ENCODE measurements at places on chromosomes 3 and 15.

- DNase-seq = no peak
Measured at GRCh38 chr3:52534281-52535183, 875 bp upstream of the NT5DC2 start.

DNA sequence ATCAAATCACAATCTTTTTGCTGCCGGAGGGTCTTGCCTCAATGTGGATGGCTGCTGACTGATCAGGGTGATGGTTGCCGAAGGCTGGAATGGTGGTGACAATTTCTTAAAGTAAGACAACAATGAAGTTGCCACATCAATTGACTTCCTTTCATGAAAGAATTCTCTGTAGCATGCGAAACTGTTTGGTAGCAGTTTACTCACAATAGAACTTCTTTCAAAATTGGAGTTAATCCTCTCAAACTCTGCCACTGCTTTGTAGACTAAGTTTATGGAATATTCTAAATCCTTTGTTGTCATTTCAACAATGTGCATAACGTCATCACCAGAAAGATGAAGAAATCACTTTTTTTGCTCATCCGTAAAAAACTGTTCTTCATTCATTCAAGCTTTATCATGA, 65.8 kb downstream of the B3GNT5 start:
- no peak for DNase-seq

GRCh38 chr3:139808201-139808600, 126.8 kb upstream of the CLSTN2 start:
- no peak for DNase-seq

DNA sequence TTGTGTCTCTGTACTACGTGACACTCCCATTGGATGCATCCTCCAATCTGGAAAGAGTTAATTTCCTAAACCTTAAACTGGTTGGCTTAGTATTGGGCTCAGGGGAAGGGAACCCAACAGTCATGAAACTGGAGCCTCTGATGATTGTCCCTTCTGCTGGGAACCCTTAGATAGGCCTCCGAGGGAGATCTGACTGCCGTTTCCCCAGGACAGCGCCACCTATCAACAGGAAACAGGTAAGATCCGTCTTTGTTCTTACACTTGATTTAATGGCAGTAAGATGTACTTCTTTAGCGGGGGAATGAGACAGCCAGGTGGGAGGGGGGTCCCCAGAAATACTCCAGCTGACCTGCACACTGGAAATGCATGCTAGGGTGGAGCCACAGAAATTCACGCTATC, 1749.6 kb downstream of the SI start:
- no peak for DNase-seq

DNA sequence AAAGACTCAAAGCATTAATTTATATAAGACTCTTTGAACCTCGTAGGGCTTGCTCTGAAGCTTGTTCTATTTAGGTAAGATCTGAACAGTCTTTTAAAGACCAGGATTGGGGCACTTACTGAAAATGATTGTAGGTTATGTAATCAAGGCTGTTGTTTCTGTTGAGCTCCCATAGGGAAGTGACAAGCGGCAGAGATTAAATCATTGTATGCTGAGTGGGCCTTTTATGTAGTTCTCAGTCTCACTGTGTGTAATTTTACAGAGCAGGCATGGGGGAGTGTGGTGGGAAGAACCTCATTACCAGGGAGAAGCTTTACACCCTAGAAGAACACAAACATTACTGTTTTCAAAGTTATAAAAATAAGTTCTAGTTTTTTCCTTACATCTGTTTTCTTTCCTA, 160.0 kb upstream of the SNTN start:
- no peak for DNase-seq

DNA sequence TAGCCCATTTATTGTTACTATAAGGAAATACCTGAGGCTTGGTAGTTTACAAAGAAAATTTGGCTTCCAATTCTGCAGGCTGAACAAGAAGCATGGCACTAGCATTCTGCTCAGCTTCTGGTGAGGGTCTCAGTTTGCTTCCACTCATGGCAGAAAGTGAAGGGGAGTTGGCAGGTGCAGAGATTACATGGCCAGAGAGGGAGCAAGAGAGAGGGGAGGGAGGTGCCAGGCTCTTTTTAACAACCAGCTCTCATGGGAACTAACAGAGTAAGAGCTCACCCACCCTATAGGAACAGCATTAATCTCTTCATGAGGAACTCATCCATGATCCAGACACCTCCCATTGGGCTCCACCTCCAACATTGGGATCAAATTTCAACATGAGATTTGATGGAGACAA, 437.9 kb downstream of the CHL1 start:
- DNase-seq = no peak

DNA sequence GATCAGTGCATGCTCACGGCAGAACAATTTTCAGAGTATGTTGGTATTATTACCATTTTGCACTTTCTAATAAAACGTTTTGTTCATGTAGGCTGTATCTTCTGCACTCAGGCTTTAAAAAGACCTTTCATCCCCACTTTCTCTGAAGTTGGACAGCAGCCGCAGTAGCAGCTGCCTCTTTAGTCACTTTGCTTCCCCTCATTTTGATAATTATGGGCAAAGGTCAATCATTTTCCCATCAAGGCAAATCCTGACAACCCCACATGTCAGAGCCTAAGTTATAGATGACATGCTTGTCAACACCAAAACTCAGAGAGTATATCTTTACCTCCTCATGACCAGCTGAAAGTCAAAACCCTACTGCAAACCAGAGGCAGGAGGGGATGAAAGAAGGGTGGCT, 99.7 kb downstream of the ROBO2 start:
- no peak for DNase-seq

- DNase-seq = no peak
Measured at GRCh38 chr3:186216900-186217819, 108.3 kb upstream of the ETV5 start.

GRCh38 chr3:99952306-99952705, 134.6 kb downstream of the CMSS1 start:
- DNase-seq = no peak

- no peak for DNase-seq
Measured at GRCh38 chr15:99956820-99957641, 223.8 kb upstream of the LYSMD4 start.

DNA sequence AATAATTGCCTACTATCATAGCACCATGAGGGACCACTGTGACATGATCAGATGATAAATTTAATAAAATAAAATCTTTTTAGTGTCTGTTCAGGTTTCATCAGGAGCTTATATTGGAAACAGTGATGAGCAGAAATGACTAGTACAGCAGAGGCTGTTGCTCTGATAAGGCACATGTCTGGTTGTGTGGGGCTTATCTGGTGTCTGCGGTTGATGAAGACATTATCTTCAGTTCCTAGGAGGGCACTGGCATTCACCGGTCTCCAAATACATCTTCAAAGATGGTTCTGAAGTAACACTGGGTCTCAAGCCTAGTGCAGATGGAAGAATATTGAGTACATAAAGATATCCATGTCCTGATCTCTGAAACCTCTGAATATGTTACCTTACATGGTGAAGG, 125.3 kb downstream of the SUCNR1 start:
- no peak for DNase-seq

DNA sequence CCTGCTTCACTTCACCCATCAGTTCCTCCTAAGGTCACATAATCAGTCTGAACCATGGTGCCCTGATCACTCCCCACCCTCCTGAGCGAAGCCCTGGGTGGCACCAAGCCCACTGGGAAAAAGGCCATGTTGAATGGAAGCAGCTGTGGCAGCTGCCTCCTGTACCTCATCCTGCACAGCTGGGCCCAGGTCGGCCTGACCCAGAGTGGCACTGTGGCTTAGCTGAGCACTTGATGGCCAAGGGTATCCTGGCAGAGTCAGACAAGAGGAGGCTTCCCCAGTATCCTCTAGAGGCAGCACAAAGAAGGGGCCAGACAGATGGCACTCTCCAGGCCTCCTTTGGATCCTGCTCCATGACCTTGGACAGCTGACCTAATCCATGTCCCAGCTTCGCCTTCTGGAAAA, 68.4 kb downstream of the TLE3 start:
- no peak for DNase-seq

GRCh38 chr3:116199063-116199462, 246.2 kb downstream of the LSAMP start:
- no peak for DNase-seq

DNA sequence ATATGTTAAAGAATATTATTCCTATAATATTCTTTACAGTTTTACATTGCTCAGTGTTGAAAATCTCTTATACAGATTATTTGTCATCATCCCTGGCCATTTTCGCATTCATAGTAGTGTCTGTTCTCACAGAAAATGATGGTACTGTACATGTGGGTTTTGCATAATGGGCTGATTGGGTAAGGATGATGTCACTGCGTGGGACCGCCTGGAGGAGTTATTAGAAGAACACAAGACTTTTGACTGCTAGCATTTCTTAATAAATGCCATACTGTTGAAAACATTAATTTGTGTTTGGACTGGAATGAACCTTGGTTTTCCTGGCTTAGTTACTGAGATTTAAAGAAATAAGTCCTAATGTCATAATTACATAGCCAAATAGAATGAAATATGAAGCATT, 20.3 kb downstream of the LRCH3 start:
- DNase-seq = no peak

- DNase-seq = no peak
Measured at GRCh38 chr3:113773381-113773780, 26.5 kb downstream of the ATP6V1A start.

- DNase-seq = no peak
Measured at GRCh38 chr3:4562595-4562994, 69.4 kb downstream of the ITPR1 start.

DNA sequence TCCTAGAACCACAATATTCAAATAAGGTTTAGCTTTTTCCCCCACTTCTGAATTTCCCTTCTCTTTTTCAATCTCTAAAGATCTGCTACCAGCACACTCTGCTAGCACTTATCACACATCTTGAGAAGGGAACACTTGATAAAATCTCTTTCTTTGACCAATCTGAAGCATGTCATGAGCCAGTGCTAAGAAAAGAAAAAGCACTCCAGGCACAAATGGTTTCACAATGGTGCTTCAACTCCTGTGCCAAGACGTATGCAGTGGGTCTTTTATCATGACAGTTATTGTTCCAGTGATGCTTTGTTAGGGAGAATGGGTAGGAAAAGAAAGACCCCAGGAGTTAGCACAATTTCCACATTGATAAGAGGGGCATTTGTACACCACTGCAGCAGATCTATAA, 248.4 kb downstream of the ZNF385D start:
- DNase-seq = no peak

DNA sequence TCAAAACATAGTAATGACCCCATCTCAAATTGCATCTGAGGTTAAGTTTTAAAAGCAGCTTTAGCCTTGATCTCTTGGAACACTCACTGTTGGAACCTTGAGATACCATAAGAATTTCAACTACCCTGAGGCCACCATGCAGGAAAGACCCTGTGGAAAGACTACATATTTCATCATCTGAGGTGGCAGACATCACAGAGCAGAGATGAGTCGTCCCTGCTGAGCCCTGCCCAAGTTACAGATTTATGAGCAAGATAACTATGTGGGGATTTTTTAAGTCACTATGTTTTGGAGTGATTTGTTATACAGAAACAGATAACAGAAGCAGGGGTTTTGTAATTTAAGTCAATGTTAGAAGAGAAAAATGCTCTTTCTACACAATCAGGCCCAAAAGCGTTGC, 168.4 kb downstream of the STAC start:
- DNase-seq = no peak

DNA sequence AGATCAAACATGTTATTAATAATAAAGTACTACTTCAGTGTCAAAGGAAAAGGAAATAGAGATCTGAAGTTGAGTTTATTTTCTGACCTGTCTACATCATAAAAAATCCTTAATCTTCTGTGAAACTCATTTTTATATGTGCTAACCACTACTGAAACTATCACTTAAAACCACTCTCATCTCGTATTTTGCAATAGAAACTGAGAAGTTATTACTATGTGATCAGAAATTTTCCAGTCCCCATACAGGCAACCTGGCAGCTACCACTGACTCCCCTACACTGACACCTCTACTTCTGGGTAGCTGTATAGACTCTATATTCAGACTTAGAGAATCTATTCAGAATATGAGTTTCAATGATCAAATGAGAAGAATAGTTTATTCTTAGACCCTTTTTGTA, 8.3 kb downstream of the HDGFL3 start:
- no peak for DNase-seq

DNA sequence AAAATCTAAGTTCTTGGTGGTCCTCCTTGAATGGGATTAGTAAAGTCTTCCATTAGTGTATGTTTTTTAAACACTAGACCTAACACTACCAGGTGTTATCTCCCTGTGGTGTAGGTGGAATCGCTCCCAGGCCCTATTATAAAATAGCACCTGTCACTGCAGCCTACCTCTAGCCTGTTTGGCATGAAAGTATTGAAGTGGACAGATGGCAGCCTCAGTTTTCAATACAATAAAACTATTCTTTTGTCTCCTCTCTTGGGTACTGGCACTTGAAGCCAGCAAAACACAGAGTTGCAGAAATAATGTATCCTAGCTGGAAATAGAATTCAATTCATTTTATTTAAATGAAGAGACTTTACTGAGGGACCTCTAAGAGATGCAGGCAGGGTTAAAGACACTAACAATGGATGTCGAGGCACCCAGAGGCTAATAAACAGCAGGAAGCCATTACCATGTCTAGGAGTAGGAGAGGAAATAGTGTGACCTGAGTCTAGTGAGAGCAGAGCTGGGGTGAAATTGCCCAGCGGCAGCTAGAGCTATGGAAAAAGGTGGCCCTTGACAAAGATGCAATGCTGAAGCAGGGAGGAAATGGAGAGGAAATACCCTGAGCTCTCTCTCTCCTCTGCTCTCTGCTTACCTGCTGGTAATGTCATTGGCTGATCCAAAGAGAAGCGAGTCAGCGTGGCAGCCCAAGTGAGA, 49.1 kb upstream of the TMEM158 start:
- no peak for DNase-seq

DNA sequence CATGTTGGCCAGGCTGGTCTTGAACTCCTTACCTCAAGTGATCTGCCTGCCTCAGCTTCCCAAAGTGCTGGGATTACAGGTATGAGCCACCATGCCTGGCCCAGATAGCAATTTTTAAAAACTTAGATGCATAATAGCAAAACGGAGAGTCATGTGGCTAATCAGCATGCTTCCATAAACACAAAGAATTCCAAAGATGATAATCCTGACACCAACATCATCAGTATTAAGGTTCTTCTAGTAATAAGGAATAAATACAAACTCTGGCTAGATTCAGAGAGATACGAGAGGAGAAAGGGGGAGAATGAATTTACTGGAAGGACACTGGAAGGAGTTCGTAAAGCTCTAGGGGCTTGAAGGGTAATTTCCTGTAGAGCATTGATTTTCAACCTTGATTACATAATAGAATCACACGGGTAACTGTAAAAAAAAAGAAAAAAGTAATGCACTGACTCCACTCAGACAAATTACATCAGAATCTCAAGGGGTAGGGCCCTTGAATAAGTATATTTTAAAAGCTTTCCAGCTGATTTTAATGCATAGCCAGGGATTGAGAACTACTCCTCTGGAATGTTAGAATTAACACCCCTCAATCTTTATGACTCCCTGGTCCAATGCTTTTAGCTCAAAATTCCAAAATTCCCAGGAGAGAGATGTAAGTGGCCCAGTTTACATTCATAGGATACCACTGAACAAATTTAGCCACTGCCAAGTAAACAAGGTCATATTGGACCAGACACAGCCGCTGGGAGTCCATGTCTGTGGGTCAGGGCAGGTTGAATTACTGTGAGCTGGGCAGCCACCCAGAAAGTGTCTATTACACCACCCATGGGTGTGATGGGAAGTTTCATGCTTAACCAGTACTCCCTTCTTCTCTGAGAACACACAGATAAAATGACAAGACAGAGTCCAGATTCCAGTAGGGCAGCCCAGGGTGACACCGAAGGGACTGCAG, 243.9 kb downstream of the TBL1XR1 start:
- no peak for DNase-seq

- no peak for DNase-seq
Measured at GRCh38 chr15:32029409-32029861, 880 bp upstream of the CHRNA7 start.

GRCh38 chr3:139917226-139917785, 17.7 kb upstream of the CLSTN2 start:
- no peak for DNase-seq

Measured in activated T-helper 1 cell treated with anti-CD3 and anti-CD28 coated beads, Interleukin-2, amount 50 U/mL, for 16 hours (primary cell).